Foreskin fibroblast (primary cell): ENCODE measurements at places on chromosomes 3 and 15.

GRCh38 chr3:154990543-154990942 is 89.6 kb upstream of the MME start:
- no peak for DNase-seq

DNA sequence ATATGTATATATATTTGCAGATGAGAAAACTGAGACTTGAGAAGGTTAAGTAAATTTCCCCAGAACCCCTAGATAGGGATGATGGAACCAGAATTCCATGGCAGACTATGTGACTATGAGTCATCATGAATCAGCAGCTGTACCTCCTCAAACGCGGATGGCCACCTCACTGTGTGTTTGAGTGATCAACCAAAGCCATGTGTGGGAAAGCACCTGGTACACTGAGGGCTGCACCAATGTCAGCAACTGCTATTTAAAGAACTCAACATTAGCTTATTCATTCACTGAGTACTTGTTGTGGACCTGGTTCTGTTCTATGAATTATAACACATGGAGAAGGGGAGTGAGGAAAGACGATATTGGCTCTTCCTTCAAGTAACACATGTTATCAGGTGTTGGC is 377.0 kb downstream of the GAP43 start:
- peak; percentile 91 for DNase-seq

- peak; percentile 56 for DNase-seq
Measured at GRCh38 chr3:58568572-58569286, 8.5 kb downstream of the FAM107A start.

- DNase-seq, result no peak
Measured at GRCh38 chr3:153639631-153640030, 477.6 kb downstream of the RAP2B start.

DNA sequence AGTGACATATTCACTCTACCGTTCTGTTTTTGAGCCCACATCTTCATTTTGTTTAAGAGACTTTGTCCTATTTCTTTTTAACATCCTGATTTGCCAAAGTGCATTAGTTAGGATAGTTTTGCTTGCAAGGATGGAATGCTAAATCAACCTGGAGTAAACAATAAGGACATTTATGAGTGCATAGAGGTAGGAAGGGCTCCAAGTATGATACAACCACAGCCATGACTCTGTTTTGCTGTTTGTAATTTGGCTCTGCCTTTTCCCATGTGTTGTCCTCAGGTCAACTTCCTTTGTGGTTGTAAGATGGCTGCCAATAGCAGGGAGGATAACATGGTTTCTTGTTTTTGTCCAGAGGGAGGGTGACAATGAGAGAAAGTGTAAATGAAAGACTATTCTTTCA is 66.4 kb upstream of the GOLIM4 start:
- DNase-seq, result peak; percentile 15

- DNase-seq, result no peak
Measured at GRCh38 chr3:68667346-68667745, 265.0 kb downstream of the TAFA4 start.

DNA sequence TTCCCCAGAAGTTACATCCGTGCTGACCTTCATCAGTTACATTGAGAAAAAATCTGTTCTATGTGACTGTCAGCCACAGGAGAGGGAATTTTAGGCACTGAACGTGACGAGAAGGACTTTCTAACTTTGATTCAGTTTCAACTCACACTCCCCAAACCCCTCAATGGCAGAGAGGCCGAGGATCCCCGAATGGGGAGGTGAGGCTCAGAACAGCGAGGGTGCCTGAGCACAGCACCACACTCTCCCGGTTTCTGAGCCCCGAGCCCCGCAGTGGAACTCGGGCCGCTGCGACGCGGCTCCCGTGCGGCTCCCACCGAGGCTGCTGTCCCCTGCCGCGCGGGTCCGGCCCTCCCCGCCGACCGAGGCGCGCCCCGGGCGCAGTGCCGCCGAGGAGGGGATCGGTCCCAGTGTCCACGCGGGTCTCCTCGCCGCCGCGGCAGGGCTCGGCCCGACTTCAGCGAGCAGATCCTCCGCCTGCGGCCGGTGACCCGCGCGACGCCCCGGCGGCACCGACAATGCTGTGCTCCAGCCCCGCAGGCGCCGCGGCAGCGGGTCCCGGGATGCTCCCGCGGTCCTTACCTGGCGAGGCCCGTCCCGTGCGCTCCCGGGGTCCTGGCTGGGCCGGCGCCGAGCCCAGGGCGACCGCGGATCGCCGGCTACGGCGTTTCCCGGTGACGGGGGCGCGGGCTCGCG is 439 bp downstream of the CTXND1 start:
- DNase-seq, result peak; percentile 20

GRCh38 chr15:100134089-100134583 is 207.6 kb downstream of the ADAMTS17 start:
- DNase-seq, result no peak

GRCh38 chr15:84840741-84841429 is 23.7 kb downstream of the ALPK3 start:
- peak; percentile 68 for DNase-seq

DNA sequence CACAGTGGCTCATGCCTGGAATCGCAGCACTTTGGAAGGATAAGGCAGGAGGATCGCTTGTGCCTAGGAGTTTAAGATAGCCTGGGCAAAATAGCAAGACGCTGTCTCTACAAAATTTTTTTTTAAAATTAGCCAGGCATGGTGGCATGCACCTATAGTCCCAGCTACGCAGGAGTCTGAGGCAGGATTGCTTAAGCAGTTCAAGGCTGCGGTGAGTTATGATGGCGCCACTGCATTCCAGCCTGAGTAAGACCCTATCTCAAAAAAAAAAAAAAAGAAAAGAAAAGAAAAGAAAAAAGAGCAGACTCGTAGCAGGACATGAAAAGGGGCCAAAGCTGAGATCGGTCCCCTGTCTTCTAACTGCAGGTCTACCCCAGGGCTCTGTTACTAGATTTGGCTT is 18.9 kb downstream of the SRGAP3 start:
- DNase-seq, result no peak

DNA sequence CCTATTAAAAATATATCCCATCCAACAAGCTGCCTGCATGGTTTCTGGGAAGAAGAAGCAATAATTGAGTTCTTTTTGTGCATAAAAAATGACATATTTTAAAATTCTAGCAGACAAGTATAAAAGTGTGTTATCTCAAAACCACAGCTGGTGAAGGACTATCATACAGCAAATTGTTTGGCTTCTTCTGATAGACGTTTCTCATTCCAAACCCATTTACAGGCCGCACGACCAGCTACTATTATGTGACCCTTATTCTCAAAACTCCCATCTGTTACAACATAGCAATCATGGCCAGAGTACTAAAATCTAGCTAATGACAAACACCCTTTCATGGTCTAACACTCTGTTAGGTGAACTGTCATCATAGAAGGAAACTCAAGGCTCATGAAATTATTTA is 21.7 kb downstream of the ETFA start:
- DNase-seq, result no peak

GRCh38 chr3:17678116-17678741 is 64.2 kb downstream of the TBC1D5 start:
- peak; percentile 56 for DNase-seq

GRCh38 chr3:191435981-191436380 is 25.0 kb upstream of the PYDC2 start:
- no peak for DNase-seq

- no peak for DNase-seq
Measured at GRCh38 chr3:66466606-66467270, 34.1 kb downstream of the LRIG1 start.

DNA sequence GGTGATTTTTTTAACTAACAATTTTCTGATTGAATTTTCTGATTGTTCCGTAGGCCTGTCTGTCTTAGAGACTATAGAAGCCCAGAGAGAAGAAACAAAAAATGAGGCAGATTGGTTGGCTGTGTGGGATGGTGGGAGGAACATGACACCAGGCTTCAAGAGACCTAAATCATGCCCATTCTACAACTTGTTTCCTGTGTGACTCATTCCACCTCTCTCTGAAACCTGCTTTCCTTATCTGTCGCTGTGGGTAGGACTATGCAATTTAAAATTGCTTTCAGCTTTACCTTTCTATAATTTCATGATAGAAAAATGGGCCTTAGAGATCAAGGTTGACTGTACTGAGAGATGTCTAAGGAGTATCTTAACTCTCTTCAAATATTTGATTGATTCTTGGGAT is 44.5 kb downstream of the OXNAD1 start:
- DNase-seq, result peak; percentile 48

DNA sequence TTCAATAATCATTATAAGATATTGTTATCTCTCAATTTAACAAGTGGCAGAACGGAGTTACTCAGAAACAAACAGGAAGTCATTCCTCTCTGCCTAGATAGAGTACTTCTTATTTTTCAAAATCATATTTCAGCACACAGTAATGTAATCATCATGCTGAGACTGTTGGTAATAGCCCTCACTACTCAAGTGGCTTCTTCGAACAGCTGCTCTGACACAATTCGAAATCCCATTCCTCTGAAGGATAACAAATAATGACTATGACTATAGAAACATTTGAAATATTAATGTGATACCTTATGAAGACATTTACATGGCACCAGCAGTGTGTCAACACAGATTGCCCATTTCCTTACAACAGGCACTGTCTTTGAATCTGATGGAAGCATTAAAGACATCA is 1249.8 kb downstream of the NSUN3 start:
- no peak for DNase-seq

GRCh38 chr3:42544492-42545283 is 37.1 kb downstream of the SEC22C start:
- peak; percentile 57 for DNase-seq

DNA sequence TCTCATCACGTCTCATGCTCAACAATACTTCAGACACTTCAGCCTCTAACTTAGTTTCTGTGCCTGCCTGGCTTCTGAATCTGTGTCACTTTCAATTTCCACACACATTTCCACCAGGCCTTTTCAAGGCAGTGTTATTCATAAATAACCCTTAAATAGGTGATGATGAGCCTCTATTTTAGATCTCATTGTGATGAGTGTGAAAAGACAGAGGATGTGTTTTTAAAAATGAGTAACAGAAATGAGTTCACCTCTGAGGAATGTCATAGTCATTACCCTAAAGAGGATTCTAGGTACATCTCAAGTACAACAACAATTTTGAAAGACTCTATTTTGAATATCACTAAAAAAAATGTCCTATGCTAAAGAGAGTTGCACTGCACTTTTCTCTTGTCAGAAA is 64.6 kb downstream of the STAC start:
- DNase-seq, result peak; percentile 59

- no peak for DNase-seq
Measured at GRCh38 chr3:97932387-97932801, 39.8 kb downstream of the RIOX2 start.

- no peak for DNase-seq
Measured at GRCh38 chr3:32077260-32078084, 28.9 kb upstream of the GPD1L start.

DNA sequence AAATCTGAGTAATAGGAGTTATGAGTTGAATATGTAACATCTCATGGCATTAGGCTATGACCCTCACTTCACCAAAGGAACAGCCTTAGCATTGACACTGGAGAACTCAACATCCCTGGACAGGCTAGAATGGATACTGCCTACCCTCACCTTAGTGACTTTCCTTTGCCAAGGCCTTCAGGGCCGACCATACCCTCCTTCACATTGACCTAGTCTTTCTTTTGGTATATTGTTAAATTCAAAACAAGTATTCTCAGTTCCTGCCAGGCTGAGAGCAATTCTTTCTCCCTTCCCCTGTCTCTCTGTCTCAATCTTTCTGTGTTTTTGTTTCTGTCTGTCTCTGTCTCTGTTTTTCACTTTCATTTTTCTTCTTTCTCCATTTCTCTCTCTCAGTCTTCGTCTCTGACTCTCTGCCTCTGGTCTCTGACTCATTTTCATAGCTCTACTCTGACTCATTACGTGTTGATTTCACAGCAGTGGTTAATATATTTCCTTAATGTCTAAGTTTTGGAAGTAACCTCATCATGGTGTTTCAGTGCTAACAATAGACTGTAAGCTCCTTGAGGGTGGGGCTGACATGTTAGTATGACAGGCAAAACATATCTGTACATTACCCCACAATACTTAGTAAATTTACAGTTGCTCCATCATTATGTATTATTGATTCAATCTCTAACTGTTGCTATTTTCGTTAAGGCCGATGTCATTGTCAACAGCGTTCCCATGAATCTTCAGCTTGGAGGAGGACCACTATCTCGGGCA is 32.5 kb downstream of the PARP15 start:
- peak; percentile 63 for DNase-seq
